ENCODE measurements at places on chromosomes 5 and 9.

- no peak for DNase-seq
Observed at GRCh38 chr9:9552665-9553064, 1060.1 kb downstream of the PTPRD start.

DNA sequence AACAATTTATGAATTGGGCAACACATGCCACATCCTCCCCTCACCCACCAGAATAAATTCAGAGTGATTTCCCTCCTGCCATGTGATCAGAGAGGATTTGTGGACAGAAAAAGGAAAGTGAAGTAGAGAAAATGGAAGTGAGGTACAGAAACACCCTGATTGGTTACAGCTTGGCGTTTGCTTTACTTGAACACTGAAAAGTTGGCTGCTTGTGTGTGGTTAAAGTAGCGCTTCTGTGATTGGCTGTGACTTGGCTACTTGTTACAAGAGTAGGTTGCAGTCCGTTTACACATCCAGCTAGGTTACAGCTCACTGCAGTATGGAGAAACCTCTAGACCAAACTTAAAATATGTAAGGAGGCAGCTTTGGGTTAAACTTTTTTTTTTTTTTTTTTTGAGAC is 205.2 kb upstream of the ZNF608 start:
- DNase-seq, result no peak

GRCh38 chr9:33884856-33885701 is 68.1 kb downstream of the UBE2R2 start:
- peak; percentile 48 for DNase-seq

DNA sequence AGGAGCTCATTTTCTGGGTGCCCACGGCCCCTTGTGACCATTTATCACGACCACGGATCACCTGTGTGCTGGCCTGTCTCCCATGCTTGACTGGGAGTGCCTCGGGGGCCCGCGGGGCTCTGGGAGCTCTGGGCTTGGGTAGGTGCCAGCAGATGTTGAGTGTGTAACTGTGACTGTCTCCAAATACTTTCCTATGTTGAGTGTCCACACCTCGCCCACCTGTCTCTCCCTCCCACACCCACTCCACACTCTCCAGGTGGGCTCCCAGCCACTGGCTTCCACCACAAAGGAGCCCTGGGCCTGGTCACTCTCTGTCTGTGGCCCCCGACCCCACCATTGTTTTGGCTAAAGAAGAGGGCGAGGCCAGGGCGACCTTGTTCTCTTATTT is 196.4 kb downstream of the CDK5RAP2 start:
- DNase-seq, result no peak

DNA sequence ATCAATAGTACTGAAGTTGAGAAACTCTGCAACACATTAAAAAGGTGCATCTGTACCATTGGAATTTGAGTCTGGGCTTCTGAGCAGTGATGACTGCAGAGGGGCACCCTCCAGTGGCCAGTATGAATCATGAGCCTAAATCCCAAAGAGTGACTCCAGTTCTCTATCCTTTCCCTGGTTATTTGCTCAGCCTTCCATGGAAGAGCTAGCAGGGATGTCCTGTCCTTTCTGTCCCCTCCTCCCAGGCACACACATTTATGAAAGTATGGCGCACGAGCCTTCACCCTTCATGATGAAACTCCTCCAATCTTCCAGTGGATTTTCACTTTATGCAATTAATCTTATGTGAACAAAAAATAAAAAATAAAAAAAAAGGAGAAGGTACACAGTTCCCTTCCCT is 81.0 kb downstream of the ESM1 start:
- DNase-seq, result peak; percentile 47

DNA sequence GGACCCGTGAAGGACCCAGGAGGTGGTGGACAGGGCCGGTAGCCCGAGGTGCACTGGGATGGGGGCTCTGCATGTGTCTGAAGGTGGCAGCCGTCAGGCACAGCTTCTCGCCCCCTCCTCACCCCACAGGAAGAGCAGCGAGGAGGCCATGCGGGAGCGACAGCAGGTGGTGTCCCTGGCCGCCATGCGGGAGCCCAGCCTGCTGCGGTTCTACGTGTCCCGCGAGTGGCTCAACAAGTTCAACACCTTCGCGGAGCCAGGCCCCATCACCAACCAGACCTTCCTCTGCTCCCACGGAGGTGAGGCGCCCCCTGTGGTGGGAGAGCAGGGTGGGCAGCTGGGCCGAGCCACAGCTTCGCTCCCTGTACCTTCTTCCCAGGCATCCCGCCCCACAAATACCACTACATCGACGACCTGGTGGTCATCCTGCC is 39.9 kb downstream of the USP20 start:
- DNase-seq, result no peak
